ENCODE measurements at places on chromosomes 12 and 14.
A peak's percentile ranks its signal among the peaks of the same experiment; 100 is the strongest.

GRCh38 chr12:51917041-51917590 is 9.8 kb downstream of the ACVRL1 start:
- DNase-seq: no peak

DNA sequence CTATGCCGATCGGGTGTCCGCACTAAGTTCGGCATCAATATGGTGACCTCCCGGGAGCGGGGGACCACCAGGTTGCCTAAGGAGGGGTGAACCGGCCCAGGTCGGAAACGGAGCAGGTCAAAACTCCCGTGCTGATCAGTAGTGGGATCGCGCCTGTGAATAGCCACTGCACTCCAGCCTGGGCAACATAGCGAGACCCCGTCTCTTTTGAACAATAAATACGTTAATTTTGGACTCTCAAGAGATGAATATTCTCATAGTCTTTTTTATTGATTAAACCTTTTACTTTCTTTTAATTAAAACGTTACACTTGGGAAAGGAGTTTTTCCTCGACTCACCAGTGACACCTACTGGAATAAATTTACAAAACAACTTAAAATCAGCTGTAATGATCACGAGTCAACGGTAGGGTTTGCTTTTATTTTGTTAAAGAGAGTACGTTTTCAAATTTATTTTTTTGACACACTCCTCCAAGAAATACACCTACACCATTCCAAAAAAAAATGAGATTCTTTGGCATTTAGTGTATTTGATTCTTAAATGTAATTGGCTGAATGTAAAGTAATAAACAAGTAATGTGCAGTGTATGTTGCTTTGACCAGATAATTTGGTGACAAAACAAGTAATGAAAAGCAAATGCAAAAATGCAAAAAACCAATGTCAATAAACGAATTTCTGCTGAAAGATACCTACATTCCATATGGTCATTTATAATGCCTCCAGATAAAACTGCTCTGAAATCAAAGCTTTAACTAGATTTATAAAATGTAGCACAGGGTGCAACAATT is 687 bp upstream of the RPS29 start:
- DNase-seq: peak; percentile 62

DNA sequence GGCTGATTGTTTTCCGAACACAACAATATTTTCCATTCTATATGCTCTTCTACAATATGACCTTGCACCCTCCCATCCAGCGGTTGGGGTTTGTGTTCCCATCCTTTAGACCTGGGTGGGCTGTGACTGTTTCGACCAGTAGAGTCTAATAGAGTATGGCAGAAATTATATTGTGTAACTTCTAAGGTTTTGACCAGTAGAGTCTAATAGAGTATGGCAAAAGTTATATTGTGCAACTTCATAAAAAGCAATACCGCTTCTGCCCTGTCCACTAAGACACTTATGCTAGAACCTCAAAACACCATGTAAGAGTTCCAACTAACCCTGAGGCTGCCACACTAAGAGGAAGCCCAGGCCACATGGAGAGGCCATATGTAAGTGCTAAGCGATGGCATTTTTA is 719.7 kb upstream of the TBX3 start:
- no peak for DNase-seq

- DNase-seq: no peak
Measured at GRCh38 chr14:90454041-90455000, 57.5 kb downstream of the CALM1 start.

DNA sequence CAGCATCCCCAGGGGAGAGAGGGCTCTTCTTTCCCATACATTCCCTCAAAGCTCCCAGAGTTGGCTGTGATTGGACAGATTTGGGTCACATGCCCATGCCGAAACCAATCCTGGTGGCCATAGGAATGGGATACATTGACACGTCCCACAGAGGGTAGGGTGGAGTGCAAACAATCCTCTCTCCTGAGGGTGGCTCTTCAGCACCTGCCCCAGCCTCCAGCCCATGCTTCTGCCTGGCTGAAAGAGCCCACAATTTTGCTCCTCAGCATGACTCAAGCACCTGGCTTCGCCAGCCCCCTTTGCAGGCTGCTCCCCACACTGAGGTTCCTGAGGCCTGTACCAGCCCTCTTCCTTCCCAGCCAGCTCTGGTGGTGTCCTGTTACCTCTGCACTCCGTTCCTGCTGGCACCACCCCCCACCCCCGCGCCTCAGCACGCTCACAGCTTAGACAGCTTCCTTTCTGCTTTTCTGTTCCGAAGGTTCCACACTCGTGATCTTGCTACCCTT is 71.7 kb downstream of the CCDC92 start:
- no peak for DNase-seq

GRCh38 chr14:88013750-88014349 is 8.9 kb downstream of the GPR65 start:
- no peak for DNase-seq

- DNase-seq: no peak
Measured at GRCh38 chr12:121184984-121185889, 24.7 kb upstream of the P2RX4 start.

DNA sequence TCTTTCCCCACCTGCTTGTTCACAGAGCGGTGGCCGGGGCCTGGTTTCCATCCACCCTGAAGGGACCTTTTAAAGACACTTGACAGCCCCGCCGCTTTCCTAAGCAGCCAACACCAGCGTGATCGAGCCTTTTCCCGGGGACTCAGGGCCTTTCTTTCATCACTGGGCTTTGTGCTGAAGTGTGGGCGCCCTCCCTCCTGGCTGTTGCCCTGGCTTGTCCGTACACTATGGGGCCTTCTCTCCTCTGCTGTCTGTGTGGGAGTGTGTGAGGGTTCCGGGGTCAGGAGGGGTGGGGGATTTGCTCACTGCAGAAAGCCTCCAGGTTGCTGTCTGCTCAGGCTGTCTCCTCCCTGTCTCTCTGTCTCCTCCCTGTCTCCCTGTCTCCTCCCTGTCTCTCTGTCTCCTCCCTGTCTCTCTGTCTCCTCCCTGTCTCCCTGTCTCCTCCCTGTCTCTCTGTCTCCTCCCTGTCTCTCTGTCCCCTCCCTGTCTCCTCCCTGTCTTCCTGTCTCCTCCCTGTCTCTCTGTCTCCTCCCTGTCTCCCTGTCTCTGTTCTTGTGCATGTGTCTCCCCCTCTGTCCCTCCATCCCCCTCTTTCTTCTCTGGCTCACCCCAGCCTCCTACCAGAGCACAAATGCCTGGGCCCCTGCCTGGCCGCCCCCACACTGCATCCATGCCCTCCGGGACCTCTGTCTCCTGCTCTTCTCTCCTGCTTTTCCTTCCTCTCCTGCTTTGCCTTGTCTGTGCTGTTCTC is 64.7 kb downstream of the CCDC92 start:
- peak; percentile 8 for DNase-seq

GRCh38 chr14:86756521-86757190 is 1226.7 kb downstream of the FLRT2 start:
- DNase-seq: no peak

- no peak for DNase-seq
Measured at GRCh38 chr12:91937009-91937408, 208.6 kb downstream of the BTG1 start.

DNA sequence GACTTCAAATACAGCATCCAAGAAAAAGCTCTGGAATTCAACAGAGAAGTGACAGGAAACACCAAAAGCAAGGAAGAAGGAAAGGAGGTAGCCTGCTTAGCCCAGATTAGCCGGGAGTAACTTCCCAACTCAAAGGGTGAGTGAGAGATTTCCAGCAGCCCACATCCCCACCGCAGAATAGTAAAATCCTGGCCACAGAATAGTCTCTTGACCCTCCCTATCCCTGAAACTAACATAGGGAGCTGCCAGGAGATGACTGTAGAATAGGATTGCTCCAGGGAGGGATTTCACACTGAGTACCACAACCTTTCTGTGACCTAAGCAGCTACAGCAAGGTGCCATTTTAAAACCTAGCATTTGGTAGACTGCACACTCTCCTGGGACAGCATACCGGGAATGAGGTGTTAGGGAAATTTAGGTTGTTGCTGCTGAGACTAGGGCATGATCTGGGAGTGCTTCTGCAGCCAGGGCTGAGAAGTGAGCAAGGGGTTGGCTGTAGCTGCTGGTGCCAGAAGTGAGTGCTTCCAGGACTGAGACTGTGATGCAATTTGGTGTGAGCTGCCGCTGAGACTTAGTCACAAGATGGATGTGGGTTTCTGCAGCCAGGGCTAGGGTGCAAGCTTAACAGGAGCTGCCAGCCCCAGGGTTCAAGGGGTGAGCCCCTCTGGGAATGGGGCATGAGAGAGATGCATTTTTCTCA is 66.0 kb downstream of the TMTC3 start:
- peak; percentile 67 for DNase-seq

DNA sequence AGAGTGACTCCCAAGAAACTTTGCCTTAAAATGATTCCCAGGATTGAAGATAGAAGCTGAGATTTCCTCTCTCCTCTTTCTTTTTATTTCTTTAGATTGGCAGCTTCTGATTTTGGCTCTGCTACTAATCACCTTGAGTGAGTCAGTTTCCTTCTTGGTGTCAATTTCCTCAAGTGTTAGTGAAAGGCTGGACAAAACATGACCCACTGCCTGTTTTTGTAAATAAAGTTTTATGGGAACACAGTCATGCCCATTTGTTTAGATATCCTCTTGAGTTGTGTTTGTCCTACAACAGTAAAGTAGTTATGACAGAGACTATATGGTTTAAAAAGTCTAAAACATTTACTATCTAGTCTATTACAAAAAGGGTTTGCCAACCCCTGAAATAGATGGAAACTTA is 227.2 kb upstream of the TBX3 start:
- DNase-seq: no peak

GRCh38 chr12:87302126-87302745 is 727.0 kb downstream of the C12orf50 start:
- no peak for DNase-seq

DNA sequence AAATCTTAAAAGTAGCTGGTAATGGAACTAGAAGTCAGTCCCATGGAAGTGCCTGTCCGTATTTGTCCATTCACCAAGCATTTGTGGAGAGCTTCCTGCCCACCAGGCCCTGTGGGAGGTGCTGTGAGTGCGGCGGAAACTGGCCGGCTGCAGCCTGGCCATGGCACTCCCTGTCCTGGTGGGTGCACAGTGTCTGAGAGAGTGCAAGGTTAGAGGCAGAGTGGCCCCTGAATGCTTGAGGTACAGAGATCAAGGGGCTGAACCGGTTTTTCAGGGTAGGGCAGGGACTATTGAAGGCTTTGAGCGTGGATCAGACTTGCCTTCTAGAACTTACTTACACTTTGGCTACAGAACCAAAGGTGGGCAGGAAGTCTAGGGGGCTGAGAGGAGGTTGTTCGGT is 92.9 kb downstream of the ESR2 start:
- no peak for DNase-seq

DNA sequence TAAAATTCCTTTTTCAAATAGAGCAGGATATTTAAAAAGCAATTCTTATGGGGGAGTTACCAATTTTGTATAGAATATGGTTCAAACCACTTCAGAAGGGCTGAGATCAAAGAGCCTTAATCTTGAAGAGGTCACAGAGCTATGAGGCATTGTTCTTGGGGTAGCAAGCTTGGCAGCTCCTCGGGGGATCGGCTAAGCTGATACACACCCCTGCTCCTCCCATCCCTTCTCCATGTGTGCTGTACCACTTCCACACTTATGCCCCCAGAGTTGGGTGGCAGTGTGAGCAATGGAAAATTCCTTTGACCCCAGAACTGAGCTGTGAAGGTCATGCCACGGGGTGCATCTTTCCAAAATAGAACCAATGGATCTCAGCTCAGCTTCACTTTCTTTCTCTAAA is 15.0 kb upstream of the TMEM30B start:
- no peak for DNase-seq

DNA sequence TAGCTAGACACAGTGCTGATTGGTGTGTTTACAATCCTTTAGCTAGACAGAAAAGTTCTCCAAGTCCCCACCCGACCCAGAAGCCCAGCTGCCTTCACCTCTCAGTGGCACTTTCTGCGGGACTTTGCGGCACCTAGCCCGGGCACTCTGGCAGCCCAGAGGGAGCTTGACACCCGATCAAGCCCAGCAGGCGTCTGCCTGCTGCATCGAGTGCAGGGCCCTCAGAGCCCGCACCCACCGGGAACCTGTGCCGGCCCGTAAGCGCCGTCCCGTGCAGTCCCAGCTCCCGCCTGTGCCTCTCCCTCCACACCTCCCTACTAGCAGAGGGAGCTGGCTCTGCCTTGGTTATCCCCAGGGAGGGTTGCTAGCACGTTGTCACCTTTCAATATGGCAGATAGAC is 631.0 kb upstream of the STXBP6 start:
- DNase-seq: no peak

GRCh38 chr14:32329690-32330285 is 690 bp downstream of the AKAP6 start:
- DNase-seq: no peak

DNA sequence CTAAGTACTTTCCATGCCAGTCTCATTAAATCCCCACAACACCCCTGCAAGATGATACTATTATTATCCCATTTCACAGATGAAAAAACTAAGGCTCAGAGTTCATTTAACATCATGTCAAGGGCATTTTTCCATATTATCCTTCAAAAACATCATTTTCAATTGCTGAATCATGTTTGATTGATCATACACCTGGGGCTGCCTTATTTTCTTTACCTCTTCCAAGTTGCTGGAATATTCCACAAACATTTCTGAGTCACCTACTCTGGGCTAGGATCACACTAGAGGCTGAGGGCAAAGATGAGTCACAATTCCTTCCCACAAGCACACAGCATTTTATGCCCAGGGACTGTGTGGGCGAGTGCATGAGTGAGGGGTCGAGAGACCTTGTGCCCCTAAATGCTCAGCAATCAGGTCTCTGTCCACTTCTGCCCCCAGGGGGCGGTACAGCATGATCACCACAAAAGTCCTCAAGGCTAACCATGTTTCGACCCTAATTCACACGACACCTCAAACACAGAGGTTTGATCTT is 14.1 kb upstream of the TMEM119 start:
- DNase-seq: peak; percentile 78

- DNase-seq: no peak
Measured at GRCh38 chr14:75280831-75281653, 2.4 kb downstream of the FOS start.

- DNase-seq: no peak
Measured at GRCh38 chr14:75803765-75804164, 142.7 kb downstream of the TTLL5 start.

GRCh38 chr12:50786498-50787231 is 22.8 kb downstream of the ATF1 start:
- DNase-seq: peak; percentile 91
